Hepatocyte (in vitro differentiated cells): ENCODE measurements at places on chromosomes 5 and 9. TPM values are rescaled to one million over a fixed set of nuclear protein-coding genes. Genes with fewer than 3 reads are reported as not detected.

DNA sequence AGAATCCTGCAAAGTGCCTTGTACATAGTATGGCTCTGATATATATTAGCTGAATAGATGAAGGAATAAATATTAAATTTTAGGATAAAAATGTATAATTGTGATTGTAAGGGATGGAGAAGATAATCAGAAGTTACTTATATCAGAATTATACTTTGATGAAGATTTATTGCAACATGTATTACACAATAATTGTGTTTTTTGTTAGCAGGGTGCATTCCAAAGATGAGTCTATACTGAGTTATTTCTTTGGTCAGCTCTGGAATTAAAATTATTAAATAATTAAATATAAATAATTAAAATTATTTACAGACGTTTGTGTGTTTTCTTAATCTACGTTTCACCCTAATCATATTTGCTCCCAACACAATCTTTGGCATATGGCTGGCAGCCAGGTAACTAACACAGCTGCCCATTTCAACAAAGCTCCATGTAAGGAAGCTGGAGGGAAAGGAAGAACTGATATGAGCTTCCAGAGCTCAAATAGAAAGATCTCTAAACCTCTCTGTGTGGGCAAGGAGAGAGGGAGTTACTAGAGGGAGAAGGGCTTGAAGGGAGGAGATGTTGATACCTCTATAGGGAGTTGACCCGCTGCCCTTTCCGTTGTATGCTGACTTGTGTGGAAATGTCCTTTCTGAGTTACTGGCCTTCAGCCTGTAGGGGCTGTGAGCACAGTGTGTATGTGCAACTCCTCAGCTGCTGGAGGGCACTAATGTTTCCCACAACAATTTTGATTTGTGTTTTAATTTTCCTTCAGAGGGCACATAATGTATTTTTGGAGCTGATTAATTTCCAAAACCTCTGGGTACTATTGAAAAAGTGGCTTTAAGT lies 403.4 kb downstream of the MAN2A1 start:
- H3K4me1 ChIP-seq = no peaks in the 10 kb centered on the region
- no peaks in the 10 kb centered on the region for H3K36me3 ChIP-seq
- no peaks in the 10 kb centered on the region for H3K27me3 ChIP-seq
- H3K27ac ChIP-seq = no peak overlapping the region
- DNase-seq = no peak
- H3K4me3 ChIP-seq = no peak overlapping the region

DNA sequence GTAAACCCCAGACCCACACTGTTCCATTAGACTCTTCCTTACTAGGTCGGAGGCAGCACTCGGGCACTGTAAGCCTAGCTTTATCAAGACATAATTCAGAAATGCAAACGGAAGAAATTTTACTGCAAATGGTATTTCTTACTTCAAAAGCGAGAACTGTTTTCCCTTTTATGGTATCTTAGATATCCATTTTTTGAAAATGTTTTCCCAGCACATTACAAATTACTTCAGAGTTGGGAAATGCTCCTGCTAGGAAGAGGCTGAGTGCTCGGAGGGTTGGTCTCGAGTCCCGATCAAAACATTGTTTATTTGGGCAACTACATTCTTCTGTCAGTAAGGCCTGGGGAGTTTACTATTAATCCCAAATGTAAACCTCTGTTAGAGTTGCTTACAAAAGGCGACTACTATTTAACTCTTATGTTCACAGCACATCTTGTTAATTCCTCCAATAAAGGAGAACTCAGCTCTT lies 332.9 kb downstream of the CWC27 start:
- H3K27me3 ChIP-seq = no peaks in the 10 kb centered on the region
- peaks cover 19% of the 10 kb centered on the region for H3K4me1 ChIP-seq
- DNase-seq = no peak
- no peak overlapping the region for H3K4me3 ChIP-seq
- H3K27ac ChIP-seq = peak overlapping the region; percentile 94

DNA sequence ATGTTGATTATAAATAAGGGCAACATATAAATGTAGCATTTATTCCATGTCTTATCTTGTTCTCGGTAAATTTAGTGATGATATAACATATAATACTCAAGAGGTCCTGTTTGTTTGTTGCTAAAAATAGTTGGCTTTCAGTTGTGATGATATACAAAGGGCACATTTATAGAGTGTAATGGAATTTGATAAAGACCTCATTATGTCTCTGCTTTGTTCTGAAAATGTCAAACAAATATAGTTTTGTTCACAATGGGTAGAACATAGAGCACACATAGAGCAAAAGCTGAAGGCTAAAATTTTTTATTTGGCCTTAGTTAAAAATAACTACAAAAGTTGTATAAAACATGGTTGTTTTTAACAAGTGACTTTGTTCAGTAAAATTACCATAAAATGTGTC lies 477.1 kb upstream of the SMC2 start:
- no peaks in the 10 kb centered on the region for H3K4me1 ChIP-seq
- DNase-seq = no peak
- no peak overlapping the region for H3K4me3 ChIP-seq
- H3K36me3 ChIP-seq = no peaks in the 10 kb centered on the region
- H3K27ac ChIP-seq = no peak overlapping the region

DNA sequence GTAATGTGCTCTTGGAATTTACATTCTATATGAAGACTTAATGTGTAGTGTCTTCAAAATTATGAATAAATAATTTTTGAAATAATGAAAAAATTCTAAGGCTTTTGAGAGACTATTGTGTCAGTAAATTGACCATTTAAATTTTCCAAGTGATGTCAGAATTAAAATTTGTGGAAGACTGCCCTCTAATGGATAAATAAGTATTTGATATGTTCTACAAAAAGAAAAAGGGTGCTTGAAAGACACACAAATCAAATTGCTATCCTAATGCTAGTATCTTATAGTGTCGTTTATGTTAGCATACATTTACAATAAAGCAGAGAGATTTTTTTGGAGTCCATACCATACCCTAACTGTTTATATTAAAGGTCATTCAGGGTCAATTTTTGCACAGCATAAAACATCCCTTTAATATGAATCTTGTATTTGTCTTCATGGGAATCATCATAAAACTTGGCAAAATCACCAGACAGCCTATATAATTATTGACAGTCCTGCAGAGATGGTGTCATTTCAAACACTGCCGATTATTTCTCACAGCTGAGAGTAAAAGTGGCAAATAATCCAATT lies 120.8 kb upstream of the SLC27A6 start:
- H3K4me3 ChIP-seq = no peak overlapping the region
- H3K27ac ChIP-seq = no peak overlapping the region
- peak; percentile 26 for DNase-seq

GRCh38 chr5:143355710-143356109 lies 47.8 kb downstream of the NR3C1 start:
- H3K4me3 ChIP-seq = no peak overlapping the region
- DNase-seq = peak; percentile 80
- no peak overlapping the region for H3K27ac ChIP-seq
- H3K4me1 ChIP-seq = peaks cover 10% of the 10 kb centered on the region
- no peaks in the 10 kb centered on the region for H3K36me3 ChIP-seq

DNA sequence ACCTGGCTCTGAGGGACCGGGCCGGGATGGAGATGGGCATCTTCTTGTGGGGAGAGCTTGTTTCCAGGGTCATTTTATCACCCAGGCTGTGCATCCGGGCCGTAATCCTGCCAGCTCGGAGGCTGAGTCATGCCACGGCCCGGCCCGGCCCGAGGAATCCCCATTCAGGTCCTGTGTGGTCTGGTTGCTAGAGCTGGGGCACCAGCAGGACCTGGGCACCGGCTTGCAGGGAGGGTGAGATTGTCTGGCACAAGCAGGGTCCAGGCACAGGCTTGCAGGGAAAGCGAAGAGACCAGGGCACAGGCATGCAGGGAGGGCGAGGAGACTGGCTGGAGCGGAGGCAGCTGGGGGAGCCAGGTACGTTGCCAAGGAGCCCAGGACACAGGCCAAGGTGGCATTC lies 106.8 kb downstream of the RXRA start:
- peaks cover 49% of the 10 kb centered on the region for H3K4me1 ChIP-seq
- H3K27me3 ChIP-seq = no peaks in the 10 kb centered on the region
- no peak for DNase-seq
- no peaks in the 10 kb centered on the region for H3K36me3 ChIP-seq

CARD19 gene
- total RNA-seq = 45.3 and 51.3 TPM in 2 replicates

PRLR gene
- total RNA-seq = 95.8 and 99.8 TPM in 2 replicates

RAB3C gene
- total RNA-seq = 3.9 and 5.2 TPM in 2 replicates

FTMT gene
- not detected in 2 replicates for total RNA-seq

GKAP1 gene
- 2.0 and 5.7 TPM in 2 replicates for total RNA-seq

HCN1 gene
- total RNA-seq = 0.57 and 0.64 TPM in 2 replicates

PALM2AKAP2 gene
- total RNA-seq = 7.0 and 7.8 TPM in 2 replicates
